NCI-H1436 treated with DMSO at 0.1 percent for 48 hours (cell line): ENCODE measurements at places on chromosomes 3 and 15.

GRCh38 chr3:133713347-133713746, 32.8 kb upstream of the TF start:
- no peak for DNase-seq

DNA sequence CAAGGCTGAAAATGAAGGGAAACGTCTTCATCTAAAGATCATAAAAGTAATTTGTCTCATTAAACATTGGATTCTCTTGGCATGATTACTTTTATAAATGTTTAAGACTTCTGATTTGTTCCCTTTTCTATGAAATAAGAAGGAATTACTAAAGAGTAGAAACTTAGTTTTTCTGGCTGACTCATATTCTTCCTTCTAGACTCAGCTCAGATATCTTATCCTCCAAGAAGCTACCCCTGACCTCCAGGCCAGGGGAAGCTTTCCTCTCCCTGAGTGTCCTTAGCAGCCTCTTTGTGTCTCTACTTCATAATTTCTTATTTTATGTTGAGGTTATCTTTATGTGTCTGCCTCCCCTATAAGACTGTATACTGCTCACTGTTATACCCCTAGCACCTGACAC, 291.9 kb upstream of the STT3B start:
- DNase-seq, result no peak

GRCh38 chr15:45535486-45536042, 13.0 kb upstream of the SLC30A4 start:
- DNase-seq, result no peak

DNA sequence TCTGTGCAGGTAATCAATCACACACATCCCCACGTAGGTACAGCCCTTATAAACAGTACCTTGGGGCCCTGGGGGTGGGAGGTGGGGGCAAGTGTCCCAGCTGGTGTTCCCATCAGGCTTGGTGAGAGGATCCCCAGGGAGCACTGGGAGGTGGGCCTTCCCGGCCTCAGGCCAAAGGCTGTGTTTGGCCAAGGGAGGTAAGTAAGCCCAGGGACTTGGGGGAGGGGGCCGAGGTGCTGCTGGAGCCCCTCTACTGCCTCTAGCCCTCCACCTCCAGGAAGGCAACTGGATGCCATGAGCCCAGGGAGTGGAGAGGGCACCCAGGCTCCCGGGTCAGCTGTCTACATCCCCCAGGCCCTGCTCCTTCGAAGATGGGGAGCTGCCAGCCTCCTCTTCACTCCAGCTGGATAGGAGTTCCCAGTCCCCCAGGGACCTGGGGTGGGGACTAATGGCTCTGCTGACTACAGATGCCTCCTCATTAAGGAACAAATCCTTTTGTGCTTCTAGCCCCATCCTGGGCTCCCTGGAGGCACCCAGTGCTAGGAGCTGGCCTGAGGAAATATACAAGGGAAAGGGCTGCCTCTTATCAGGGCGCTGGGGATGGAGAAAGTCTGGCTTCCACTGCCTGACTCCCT, 33.1 kb downstream of the RNU5B-1 start:
- peak; percentile 83 for DNase-seq

DNA sequence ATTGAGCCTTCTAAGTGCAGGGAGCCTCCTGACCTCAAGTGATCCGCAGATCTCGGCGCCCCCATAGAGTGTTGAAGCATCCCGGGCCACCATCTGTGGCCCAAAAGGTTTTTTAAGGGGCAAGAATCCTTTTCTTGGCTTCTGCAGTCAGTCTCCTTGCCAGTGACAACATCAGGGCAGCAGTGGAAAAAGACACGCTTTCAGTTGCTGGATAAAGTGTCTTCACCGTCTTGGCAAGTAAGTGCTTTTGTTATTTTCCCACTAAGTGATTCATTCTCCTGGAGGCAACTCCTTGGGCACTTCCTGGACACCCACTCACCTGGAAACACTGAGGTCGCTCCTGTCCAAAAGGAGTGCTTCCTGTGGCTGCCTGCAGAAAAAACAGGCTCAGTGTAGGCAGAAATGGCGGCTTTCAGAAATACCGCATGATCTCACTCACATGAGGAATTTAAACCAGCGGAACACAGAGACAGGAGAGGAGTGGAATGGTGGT, 71.7 kb upstream of the ABHD2 start:
- DNase-seq, result no peak

GRCh38 chr3:182242489-182242942, 530.8 kb downstream of the SOX2 start:
- DNase-seq, result no peak

- DNase-seq, result no peak
These were observed 420.8 kb downstream of the EPHA6 start for GRCh38 chr3:97235179-97235578.

DNA sequence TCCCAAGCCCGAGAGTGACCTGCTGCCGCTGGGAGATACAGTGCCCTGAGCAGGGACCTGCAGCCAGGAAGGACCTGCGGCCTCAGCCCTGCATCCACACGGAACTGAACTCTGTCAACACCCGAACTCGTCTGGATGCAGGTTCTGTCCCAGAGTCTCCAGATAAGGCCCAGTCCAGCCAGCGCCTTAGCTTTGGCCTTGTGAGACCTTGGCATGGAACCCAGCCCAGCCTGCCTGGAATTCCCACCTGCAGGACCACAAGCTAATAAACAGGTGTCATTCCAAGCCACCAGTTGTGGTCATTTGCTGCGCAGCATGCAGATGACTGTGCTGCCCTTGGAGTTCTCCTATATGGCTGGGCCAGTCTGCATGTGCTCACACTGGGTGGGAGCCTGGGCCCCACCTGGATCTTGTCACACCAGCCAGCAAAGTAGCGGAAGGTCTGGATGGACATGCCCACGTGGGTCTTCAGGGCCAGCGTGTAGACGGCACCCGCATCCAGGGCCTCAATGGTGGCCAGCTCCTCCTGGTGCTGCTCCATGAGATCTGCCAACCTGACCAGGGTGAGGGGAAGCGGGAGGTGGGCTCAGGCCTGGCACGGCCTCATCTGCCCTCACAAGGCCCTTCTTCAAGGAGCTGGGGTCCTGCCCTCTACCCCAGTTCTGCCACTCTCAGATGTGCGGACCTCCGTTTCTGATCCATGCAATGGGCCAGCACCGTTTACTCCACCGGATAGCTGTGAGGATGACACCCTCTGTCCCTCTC, 47.2 kb upstream of the SLC41A3 start:
- no peak for DNase-seq

DNA sequence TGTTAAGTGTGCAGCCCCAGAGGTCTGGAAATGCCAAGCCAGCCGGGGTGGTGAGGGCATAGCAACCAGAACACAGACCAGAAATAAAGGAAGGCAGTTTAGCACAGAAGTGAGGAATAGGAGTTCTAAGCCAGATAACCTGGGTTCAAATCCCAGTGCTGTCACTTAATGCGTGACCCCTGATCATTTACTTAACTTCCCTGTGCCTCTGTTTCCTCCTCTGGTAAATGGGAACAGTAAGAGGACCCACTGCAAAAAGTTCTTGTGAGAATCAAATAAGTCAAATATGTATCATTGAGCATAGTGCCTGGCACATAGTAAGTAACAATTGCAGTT, 125.2 kb upstream of the ARHGEF3 start:
- DNase-seq, result no peak

GRCh38 chr3:72768481-72768880, 79.8 kb downstream of the SHQ1 start:
- no peak for DNase-seq

DNA sequence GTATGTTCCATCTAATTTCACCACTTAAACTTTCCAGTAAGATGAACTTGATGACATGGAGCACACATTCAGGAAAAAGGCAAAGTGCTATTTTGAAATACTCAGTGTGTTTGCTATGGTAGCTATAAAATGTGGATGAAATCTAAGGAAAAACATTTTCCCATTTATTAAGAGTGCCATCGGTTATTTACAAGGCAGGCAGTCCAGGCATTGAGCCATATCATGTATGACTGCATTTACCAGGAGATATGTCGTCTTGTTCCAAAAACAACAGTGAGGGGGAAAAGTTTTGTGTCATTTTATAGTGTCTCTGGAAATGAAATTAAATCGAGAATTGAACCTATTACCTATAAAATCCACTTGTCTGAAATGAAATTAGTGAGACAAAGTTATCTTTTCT, 13.7 kb downstream of the ANXA2 start:
- DNase-seq, result no peak

GRCh38 chr3:21654662-21655061, 96.3 kb downstream of the ZNF385D start:
- no peak for DNase-seq

DNA sequence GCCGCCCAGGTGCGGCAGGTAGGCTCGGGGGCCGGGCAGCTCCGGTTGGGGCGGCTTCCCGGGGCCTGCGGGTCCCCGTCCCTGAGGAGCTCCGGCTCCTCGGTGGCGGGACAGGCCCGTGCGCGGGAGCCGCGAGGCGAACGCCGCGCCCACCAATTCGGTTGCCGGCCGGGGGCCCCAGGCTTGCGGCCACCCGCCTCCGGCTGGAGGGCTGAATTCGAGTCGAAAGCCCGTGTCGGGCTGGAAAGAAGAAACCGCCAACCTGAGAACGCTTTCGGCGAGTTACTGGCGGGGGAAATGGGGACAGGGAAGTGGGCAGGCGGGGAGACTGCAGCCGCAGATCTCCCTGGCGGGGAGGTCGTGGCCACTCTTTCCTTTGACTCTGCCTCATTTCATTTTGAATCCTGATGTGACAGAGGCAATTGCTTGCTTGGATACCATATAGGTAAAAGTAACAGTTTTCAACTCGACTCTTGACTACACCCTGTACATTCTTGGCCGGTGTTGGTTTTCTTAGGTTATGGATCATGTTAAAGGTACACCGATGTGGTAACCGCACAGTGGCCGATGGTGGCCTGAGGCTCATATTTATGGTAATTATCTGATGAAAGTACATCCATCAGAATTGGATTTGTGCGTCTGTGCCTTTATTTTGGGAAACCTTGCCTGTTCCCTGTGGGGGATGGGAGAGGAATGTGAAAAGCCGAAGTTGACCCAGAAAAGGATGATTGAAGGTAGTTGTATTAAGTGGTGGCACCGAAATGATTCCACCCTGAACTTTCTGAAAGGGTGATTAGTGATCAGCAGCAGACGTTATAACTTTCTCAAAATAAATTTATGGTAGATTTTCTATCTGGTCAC, 1.7 kb downstream of the B3GNT5 start:
- DNase-seq, result no peak

DNA sequence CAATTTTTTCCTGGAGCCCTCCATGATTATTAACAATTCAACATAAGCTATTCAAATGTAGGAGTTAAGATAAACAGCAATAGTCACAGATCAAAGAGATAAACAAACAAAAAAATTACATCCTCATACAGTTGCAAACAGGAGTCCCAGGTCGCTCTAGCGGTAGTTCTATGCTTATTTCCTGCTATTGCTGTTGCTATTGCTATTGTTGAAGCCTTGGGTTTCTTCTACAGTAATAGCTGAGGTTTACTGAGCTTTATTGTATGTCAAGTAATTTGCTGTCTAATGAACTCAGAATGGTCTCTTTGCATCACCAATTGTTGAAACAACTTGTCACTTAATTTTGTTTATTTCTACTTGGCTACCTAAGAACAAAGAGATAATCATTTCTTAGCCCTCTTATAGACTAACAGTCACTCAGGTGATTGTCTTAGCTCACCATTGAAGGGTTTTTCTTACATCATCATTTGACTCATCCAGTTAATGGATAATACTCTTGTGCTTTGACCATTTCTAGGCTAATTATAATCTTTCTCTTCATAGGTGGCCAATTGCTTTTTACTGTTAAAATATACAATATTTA, 654.6 kb downstream of the MECOM start:
- DNase-seq, result peak; percentile 31

GRCh38 chr3:122074621-122075265, 19.6 kb downstream of the CD86 start:
- DNase-seq, result no peak

DNA sequence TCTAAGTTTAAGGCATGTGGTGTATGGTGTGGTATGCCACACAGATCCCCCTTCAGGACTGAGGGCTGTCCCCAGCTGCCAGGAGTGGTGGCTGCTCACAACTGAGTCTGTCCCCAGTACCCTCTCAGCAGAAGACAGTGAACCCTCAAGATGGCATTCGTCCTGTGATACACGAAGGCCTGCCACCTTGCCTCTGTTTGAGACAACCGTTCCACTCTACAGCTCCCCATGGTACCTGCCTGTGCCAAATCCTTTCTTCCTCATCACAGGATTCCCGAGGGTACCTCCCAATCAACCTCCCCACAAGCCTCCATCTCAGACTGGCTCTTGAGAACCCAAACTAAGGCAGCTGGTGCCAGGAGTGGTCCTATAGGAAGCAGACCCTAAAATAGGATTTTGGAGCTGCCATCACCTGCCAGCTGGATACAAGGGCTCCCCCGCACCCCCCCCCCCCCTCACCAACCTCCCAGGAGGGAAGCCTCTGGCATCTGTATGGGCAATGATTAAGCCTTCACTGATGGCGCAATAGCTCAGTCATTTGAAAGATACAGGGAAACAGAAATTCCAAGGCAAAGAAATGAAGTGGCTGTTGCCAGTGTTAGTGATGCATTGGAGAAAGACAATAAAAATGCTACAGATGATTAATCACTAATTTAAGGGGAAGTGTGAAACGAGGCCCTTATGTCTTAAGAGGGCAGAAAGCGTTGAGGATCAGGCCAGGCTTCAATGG, 230.0 kb upstream of the LYSMD4 start:
- no peak for DNase-seq

DNA sequence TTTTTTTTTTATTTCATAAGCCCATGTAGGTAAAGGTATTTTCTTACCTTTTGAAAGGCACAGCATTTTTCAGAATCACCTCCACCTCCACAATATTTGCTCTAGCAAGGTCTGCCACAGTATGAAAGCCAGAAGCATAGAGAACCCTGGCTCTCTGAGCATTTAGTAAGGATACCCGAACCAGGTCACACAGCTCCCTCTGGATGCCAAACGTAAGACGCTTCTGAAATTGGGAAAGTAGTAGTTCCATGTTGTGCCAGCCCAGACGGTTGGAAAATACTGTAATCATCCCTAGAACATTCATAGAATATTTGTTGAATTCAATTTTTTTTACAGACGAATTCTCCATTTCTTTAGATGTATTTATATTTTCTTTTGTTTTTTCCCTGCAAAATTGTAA, 52.4 kb downstream of the POLQ start:
- no peak for DNase-seq

GRCh38 chr3:57484563-57484962, 59.6 kb downstream of the DNAH12 start:
- no peak for DNase-seq

- DNase-seq, result no peak
These were observed 24.0 kb downstream of the PLSCR5 start for GRCh38 chr3:146581080-146581601.

GRCh38 chr15:58724466-58724865, 25.0 kb downstream of the ADAM10 start:
- peak; percentile 32 for DNase-seq

DNA sequence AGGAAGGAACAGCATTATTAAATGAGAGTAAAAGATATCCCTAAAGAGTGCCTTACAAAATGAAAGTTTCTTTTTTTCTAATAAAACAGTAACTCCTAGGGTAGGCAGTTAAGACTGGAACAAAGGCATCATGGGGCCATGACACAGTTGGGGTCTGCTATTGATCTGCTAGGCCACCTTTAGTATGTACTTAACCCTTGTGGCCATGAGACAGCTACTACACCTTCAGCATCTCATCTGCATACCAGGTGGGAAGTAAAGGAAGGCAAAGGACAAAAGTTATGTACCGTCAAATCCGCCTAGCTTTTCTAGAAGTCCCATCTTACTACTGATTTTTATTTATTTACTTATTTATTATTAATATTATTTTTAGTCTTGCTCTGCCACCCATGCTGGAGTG, 93.8 kb upstream of the FHIT start:
- no peak for DNase-seq
